ENCODE measurements at places on chromosomes 3 and 15. TPM values are rescaled to one million over a fixed set of nuclear protein-coding genes. Genes with fewer than 3 reads are reported as not detected.
A peak's percentile ranks its signal among the peaks of the same experiment; 100 is the strongest.

The TARS3 gene
- total RNA-seq = 26.5 TPM

The NECTIN3 gene
- 17.1 TPM for total RNA-seq

The ROBO2 gene
- 11.4 TPM for total RNA-seq

The FETUB gene
- not detected for total RNA-seq

GRCh38 chr15:64842986-64843561 is 1.4 kb downstream of the PLEKHO2 start:
- H3K27ac ChIP-seq = peak overlapping the region; percentile 84
- DNase-seq = no peak
- peaks cover 26% of the 10 kb centered on the region for H3K4me1 ChIP-seq
- H3K27me3 ChIP-seq = no peaks in the 10 kb centered on the region
- H3K36me3 ChIP-seq = no peaks in the 10 kb centered on the region
- H3K4me3 ChIP-seq = peak overlapping the region; percentile 93

DNA sequence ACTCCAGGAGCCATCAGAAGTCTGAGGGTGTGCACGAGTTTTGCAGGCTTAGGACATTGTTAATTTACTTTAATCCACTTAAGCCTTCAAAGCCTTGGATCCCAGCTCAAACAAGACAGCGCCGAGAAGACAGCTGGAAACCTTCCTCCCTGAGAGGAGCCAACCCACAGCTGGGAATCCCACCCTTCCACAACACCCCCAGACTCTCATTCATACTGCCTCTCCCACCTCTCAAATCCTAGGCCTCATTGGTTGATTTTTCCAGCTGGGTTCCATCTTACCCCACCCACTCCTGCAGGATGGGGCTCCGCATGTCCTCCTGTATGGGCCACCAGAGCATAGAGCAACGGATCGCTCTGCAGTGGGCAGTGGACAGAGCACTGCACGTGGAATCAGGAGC is 80.4 kb downstream of the SEMA5B start:
- H3K36me3 ChIP-seq = no peaks in the 10 kb centered on the region
- peak; percentile 73 for DNase-seq
- no peaks in the 10 kb centered on the region for H3K27me3 ChIP-seq
- no peaks in the 10 kb centered on the region for H3K4me1 ChIP-seq

- no peak for DNase-seq
- H3K27ac ChIP-seq = peak overlapping the region; percentile 37
- no peak overlapping the region for H3K4me3 ChIP-seq
- H3K36me3 ChIP-seq = no peaks in the 10 kb centered on the region
- H3K4me1 ChIP-seq = peaks cover 37% of the 10 kb centered on the region
- H3K27me3 ChIP-seq = no peaks in the 10 kb centered on the region
These were observed 87.2 kb downstream of the PRICKLE2 start for GRCh38 chr3:64138046-64138445.

GRCh38 chr3:72794079-72794478 is 54.2 kb downstream of the SHQ1 start:
- no peaks in the 10 kb centered on the region for H3K36me3 ChIP-seq
- DNase-seq = no peak
- peaks cover 5% of the 10 kb centered on the region for H3K4me1 ChIP-seq
- no peak overlapping the region for H3K4me3 ChIP-seq

GRCh38 chr3:13932578-13933295 is 52.9 kb upstream of the WNT7A start:
- H3K36me3 ChIP-seq = no peaks in the 10 kb centered on the region
- peaks cover 6% of the 10 kb centered on the region for H3K27me3 ChIP-seq
- DNase-seq = no peak
- H3K4me3 ChIP-seq = peak overlapping the region; percentile 26

DNA sequence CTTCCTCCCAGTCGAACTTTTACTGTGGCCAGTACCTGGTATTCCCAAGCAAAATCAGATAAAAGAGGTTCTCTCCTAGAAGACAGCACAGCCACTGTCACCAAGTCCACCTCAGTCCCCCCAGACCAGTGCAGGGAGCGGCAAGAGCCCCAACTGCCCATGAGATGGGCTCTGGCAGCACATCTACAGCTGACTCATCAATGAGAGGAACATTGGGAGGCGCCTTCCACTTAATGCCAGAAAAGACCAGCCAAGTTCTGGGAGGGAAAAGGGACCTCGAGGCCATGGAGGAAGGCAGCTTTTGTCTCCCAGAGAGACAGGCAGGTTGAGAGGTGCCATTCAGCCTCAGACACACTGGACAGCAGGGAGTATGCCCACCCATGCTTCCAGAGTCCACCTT is 28.2 kb downstream of the POC1A start:
- no peaks in the 10 kb centered on the region for H3K27me3 ChIP-seq
- no peak for DNase-seq
- peaks cover 19% of the 10 kb centered on the region for H3K4me1 ChIP-seq
- H3K36me3 ChIP-seq = no peaks in the 10 kb centered on the region
- H3K27ac ChIP-seq = no peak overlapping the region
- no peak overlapping the region for H3K4me3 ChIP-seq

DNA sequence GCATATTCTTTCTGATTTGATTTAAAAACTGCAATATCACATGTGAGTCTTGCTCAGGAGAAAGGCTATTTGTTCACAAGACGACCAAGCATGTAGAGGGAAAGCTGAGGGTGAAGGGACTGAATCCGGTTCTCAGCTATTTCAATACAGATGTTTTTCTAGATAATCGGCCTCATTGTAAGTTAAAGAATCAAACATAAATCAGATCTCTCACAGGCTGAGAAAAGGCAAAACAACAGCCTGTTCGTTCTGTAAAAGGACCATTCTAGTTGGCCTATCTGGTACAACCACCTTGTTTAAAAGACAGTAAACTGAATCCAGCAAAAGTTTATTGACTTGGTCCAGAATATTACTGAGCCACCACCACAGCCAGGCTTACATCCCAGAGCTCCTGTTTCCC is 1045.7 kb upstream of the CFAP20DC start:
- H3K36me3 ChIP-seq = no peaks in the 10 kb centered on the region
- H3K27ac ChIP-seq = no peak overlapping the region
- peaks cover 8% of the 10 kb centered on the region for H3K4me1 ChIP-seq
- no peak overlapping the region for H3K4me3 ChIP-seq
- DNase-seq = no peak

GRCh38 chr15:89802231-89802928 is 12.3 kb downstream of the ANPEP start:
- DNase-seq = no peak
- H3K27me3 ChIP-seq = no peaks in the 10 kb centered on the region
- no peaks in the 10 kb centered on the region for H3K36me3 ChIP-seq
- H3K4me3 ChIP-seq = no peak overlapping the region
- H3K27ac ChIP-seq = no peak overlapping the region
- H3K4me1 ChIP-seq = no peaks in the 10 kb centered on the region

- H3K36me3 ChIP-seq = no peaks in the 10 kb centered on the region
- peak; percentile 71 for DNase-seq
- no peaks in the 10 kb centered on the region for H3K4me1 ChIP-seq
- no peaks in the 10 kb centered on the region for H3K27me3 ChIP-seq
These were observed 121.5 kb upstream of the TSC22D2 start for GRCh38 chr3:150286390-150287147.

DNA sequence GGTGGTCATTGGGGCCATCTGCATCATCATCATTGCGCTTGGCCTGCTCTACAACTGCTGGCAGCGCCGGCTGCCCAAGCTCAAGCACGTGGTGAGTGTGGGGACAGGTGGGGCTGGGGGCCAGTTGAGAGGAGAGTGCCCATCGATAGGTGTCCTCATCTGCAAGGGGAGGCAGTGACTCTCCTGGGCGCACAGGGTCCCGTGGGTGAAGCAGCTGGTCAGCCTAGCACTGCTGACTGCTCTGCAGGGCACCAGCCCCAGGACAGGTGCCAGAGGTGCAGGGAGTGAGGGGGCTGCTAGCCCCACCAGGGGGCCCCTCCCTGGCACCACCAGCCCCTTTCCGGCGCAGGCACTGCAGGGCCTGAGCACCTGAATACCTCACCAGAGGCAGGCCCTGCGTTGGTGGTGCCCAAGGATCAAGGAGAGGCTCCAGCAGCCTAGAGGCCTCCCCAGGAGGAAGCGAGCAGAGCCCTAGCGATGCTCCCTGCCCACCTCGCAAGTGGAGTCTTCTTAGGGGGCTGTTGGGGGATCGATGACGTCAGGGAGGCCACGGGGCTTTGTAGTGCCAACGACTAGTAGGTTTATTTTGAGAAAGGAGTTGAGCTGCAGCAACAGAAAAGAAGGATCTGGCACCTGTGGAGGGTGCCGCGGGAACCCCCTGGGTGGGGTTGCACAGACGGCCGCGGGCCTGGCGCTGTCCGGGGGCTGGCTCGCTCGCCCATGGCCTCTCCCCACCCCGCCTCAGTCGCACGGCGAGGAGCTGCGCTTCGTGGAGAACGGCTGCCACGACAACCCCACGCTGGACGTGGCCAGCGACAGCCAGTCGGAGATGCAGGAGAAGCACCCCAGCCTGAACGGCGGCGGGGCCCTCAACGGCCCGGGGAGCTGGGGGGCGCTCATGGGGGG is 976 bp upstream of the ABTB1 start:
- peak; percentile 64 for DNase-seq
- H3K4me3 ChIP-seq = peak overlapping the region; percentile 99
- peaks cover 30% of the 10 kb centered on the region for H3K4me1 ChIP-seq

- no peak overlapping the region for H3K4me3 ChIP-seq
- H3K27me3 ChIP-seq = no peaks in the 10 kb centered on the region
- H3K36me3 ChIP-seq = no peaks in the 10 kb centered on the region
- DNase-seq = no peak
- no peak overlapping the region for H3K27ac ChIP-seq
These were observed 224.0 kb downstream of the PLOD2 start for GRCh38 chr3:145936971-145937370.
